Stimulated activated CD8-positive, alpha-beta memory T cell treated with anti-CD3 and anti-CD28 coated beads, Interleukin-4, amount 100 ng/mL, for 1 hour (primary cell): ENCODE measurements at places on chromosomes 1 and 21.

GRCh38 chr1:25858494-25858893, 763 bp downstream of the AUNIP start:
- no peak for DNase-seq

DNA sequence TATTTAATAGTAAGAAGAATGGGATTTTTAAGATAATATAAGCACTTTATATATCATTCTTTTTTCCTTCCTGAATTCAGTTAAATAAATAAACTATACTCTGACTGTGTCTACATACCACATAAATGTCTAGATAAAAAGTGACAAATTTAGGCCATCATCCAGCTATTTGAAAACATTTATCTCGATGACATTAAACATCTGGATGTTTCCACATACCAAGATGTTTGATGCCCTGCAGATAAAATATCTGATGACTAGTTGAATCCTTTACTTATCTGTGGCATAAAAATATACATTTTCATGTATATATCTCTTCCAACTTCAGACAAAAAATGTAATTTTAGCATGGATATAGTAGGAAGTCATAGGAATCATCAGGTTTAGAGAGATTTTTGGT, 348.3 kb downstream of the DPYD start:
- DNase-seq: no peak

GRCh38 chr1:162899422-162900146, 38.6 kb upstream of the CCDC190 start:
- DNase-seq: no peak

DNA sequence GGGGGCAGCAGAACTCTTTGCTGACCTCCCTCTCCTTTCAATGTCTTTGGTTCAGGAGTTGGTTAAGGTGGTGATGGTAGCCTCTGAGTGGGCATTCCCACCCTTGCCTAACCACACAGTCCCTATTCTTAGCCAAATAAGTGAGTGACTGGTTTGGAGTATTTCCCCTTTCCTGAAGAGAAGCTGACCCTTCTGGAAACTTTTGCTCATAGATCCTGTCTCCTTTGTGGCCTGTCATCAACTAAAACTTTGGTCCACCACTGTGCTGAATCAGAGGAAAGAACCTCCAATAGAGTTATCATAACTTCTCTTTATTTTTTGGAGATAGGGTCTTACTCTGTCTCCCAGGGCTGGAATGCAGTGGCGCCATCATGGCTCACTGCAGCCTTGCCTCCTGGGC, 31.1 kb downstream of the C1orf21 start:
- DNase-seq: no peak

DNA sequence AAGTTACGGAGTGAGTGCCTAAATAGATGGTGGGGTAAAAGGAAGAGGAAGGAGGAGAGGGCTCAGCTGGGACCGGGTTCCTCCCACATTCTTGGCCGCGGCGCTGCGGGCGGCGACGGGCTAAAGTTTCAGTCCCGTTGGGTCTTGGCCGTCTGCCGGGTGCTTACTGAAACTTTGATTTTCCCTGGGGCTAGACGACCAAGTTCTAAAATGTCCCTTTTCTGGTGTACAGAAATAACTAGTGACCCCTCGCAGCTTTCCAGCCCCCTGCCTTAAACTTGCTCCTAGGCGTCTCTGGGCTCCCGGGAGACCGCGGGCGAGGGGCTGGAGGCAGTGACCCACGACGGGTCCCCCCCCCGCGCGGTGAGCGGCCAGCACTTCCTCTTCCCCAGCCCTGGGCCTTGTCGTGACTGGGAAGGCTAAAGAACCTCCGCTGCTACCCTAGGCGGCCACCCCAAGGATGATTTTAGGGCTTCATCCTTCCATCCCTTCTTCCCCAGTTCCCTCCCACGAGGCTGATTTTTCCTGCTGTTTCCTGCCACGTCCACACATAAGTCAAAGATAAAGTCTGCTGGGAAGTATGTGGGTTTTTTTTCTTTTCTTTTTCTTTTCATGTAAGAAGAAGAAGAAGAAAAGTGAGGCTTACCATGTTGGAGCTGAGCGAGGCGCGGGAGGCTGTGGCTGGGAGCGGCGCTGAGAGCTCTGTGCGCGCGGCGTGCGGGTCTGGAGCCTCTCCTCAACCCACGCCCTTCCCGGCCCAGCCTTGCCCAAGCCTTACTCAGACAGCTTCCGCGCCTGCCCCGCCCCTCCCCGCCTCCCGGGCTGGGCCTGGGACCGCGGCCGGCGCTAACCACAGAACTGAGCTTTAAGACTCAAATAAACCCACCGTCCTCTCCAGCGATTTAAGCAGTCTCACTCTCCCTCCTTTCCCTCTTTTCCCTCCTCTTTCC, at the start of gene S100A11:
Gene S100A11 (minus strand): TSS at position 738 of the 950 bp plus-strand sequence. CDS start 89 bp downstream, at position 649.
- peak; percentile 61 for DNase-seq

DNA sequence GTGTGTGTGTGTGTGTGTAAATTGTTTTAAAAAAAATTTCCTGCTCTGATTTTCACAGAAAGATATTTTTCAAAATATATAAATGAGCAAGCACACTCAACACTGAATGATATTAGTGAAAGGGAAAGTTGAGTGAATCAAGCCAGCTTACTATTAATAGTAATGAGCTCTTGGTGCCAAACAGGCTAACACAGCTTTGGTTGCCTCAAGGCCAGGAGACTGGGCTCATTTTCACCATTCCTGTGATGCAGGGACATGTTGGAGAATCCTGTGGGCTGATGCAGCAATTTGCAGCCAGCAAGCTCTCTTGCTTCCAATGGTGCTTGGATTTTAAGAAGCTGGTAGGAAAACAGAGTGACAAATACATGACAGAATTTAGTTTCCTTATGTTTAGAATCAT, 30.2 kb downstream of the PLA2G4A start:
- DNase-seq: no peak

DNA sequence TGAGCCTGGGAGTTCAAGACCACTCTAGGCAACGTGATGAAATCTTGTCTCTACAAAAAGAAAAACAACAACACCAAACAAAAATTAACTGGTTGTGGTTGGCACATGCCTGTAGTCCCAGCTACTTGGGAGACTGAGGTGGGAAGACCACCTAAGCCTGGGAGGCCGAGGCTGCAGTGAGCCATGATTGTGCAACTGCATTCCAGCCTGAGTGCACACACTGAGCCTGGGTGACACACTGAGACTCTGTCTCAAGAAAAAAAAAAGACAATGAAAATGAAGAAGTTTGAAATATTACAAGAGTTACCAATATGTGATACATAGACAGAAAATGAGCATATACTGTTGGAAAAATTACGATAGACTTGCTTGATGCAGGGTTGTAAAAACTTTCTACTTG, 31.9 kb downstream of the PDC start:
- DNase-seq: no peak

- DNase-seq: no peak
Observed at GRCh38 chr1:62774971-62775595, 8.8 kb upstream of the ATG4C start.

DNA sequence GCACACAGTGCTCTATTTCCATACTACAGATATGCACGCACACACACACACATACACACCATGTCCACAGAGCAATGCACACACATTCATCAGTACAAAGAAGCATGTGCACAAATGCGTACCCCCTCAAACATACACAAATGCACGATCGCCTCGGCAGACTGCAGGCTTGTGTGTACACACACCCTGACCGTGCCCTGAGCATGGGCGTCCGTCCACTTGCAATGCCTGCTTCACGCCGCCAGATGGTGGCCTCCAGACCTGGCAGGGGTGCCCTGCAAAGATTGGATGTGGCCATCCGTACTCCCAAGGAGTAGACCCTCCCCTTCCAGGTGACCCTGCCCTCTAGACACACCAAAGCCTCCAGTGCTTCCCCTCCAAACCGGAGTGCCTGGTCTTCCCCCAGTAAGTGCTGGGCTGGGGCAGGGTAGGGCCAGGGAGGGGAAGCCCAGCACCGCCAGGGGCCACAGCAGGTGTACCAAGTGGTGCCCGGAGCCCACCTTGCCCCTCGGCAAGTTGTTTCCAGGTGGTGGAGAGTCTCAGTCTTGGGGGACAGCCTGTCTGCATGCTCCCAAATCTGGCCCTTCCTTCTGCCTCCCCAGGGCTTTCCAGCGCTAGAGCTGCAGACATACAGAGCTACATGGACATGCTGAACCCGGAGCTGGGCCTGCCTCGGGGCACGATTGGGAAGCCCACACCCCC, 20.6 kb downstream of the ESPN start:
- no peak for DNase-seq
